ENCODE measurements at places on chromosomes 12 and 14.

- DNase-seq = no peak
Measured at GRCh38 chr14:22282417-22282816, 306.6 kb downstream of the DAD1 start.

DNA sequence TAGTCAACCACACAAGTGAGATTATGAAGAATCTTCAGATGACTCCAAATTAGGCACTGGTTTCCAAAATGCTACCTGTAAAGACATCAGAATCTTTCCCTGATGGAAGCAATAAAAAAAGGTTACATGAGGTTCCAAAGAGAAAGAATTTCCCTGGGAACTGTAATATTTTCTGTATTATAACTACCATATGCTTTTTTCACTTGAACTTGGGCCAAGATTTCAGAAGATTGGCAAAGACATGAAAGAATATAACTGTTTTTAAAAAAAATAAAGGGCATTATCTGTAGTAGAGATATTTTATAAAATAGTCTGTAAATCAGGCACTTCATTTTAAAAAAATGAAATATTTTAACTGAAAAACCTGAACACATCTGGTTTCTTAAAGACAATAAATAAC is 12.9 kb downstream of the HECTD1 start:
- DNase-seq = no peak

- no peak for DNase-seq
Measured at GRCh38 chr14:61260939-61261776, 20.0 kb downstream of the TMEM30B start.

DNA sequence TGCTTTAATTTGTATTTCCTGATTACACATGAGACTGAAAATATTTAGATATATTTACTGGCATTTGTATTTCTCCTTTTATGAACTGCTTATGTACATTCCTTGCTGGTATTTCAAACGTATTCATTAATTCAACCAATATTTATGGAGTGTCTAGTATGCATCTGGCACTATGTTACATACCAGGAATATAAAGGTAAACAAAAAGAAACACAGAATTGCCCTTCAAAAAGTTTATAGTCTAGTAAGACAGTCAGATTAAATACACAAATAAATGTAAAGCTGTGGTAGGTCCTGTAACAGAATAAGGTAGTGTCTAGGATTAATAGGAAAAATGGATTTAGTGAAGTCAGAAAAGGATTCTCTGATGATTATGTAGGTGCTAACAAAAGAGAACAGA is 87.5 kb downstream of the PPP1R12A start:
- DNase-seq = no peak

DNA sequence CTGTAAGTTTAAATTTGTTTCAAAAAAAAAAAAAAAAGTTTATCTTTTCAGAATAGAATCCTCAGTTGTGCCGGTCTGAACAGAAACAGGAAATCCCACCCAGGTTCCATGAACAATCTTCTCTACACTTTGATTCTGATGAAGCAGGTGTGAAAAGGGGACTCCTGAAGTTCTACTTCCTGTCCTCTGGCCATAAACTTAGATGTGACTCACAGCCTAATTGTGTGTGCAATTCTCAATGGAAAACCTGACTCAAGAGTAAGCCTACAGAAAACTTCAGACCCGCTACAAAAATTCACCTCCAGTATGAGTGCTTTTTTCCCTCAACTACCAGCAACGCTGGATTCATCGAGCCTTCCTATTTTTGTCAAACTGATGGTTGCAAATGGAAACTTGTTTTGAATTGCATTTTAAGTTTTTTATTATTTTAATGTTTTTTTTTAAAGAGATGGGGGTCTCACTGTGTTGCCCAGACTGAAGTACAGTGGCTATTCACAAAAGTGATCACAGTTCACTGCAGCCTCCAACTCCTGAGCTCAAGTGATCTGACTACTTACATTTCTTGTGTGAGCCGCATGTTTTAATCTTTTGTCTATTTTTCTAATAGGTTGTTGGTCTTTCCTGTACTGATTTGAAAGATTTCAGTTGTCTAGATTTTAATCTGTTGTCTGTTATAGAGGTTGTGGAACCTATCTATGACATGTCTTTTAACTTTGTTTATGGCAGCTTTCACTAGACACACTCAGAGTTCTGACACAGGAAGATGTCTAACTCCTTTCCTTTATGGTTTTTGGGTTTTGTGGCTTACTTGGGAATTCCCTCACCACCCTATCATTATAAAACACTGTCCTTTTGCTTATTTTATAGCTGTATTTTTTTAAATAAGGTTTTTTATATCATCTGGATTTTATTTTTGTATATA is 37.6 kb downstream of the ATG14 start:
- DNase-seq = no peak

DNA sequence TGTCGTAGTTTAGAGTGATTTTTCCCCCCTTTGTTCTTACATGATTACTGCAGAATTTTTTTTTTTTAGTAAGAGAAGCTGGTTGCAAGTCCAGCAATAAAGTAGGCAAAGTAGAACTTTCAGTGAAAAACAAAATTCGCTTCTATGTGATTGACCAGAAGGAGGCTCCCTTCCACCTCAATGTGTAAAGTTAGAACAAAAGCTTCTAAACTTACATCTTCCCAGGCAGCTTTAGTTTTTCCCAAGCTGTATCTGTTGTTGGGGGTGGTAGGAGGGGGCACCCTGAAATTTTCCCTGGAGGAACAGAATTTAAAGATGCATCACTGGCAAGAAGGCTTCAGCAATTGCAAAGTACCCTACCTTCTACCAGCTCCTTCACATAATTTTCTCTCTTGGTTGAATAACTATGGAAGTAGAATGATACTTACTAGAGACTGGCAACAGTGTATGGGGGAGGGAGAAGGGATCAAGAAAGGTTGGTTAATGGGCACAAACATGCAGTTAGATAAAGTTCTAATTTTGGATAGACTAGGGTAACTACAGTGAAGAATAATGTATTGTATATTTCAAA is 87.3 kb upstream of the E2F7 start:
- no peak for DNase-seq
